ENCODE measurements at places on chromosomes 4 and X. TPM values are rescaled to one million over a fixed set of nuclear protein-coding genes. Genes with fewer than 3 reads are reported as not detected.

- no peak for DNase-seq
Observed at GRCh38 chr4:107349266-107349665, 313.2 kb upstream of the DKK2 start.

DNA sequence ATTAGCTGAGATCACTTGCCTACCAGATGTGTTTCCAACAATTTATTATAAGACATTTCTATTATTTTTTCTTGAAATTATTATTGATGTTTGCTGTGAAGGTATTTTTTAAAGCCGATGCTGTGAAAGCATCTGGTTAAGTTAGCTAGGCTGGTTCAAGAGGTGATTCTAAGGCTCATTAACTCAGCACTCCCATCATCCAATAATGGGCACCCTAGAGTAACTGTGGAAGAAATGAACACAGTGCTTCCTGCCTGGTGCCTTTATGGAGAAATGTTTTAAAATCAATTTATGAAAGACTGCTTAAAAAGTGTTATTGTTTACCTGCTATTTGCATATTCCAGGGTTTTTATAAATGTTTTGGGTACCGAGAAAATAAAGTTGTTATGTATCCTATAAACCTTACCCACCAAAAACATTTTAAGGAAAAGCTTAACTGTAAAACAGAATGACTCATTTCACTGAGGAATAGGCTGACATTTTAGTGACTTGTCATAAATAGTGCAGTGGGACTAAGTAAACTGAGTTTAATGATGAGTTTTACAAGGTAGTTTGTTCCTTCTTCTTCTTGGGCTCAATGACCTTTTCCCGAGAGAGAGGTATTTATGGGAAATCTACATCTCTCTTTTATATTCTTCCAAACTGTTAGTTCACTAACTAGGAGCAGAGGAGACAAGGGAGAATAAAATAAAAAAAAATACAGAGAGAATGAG, 310.0 kb upstream of the AADAT start:
- no peak for DNase-seq

DNA sequence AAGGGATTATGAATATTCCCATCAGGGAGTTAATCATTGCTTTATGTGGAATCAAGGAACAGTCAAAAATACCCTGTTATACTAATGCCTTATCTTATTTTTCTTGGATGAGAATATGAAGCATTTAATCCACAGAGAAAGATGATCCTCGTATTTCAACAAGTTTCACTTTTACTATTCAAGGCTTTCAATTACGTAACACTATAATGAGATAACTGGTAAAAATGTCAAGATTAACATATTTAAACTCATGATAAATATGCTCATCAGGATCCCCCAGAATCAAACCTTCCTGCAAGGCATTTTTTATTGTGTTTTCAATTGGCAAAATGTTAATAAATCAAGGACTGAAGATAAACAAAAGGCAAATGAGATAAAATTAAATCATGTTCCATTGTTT, 5.1 kb downstream of the ZXDA start:
- DNase-seq, result peak; percentile 57

Gene DAPP1
- not detected for polyA plus RNA-seq

Gene KIAA1210
- not detected for polyA plus RNA-seq

Gene EIF2S3
- 33.9 TPM for polyA plus RNA-seq

All from endothelial cell of umbilical vein (primary cell).